Astrocyte of the hippocampus (primary cell): ENCODE measurements at places on chromosomes 7 and 10.

DNA sequence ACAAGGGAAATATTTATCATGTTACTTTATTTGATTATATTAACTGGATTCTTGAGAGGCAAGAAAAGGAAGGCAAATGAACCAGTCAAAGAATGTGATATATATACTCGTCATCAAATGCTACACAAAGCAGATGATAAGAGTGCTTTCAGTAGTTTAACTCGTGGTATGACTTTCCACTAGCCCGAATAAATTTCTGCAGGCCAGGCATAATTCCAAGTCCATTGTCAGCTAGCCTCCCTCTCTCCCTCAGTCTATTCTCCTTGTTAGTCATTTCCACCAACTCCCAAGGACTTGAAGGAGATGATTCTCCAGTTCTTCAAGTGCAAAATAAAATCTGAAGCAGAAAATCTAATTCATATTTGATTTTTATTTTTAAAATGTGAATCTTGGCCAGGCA is 190.5 kb downstream of the GLI3 start:
- DNase-seq = peak; percentile 79

DNA sequence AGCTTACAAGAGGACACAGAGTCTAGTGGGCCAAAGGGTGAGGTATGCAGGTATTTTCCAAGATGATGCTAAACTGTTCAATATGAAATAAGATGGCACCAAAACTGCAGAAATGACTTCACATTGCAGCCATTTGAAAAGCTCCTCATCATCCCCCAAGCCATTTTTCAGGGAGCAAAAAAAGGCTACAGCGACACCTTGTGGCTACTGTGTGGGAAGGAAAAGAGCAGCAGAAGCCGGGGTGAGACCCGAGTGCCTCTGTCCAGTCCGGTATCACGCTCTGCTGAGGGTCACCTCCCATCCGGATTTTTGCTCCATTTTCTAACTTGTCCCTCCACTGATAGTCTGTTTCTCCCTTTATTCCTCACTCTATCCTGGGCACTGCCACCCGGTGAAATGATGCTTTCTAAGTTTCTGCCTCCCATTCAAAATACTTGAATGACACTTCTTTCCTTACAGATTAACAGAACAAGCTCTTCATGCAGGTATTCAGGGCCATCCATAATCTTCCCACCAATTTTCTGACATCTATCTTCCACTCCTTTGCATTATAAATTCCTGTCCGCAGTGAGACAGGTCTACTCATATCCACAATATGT is 220.2 kb downstream of the DGKI start:
- DNase-seq = peak; percentile 70

DNA sequence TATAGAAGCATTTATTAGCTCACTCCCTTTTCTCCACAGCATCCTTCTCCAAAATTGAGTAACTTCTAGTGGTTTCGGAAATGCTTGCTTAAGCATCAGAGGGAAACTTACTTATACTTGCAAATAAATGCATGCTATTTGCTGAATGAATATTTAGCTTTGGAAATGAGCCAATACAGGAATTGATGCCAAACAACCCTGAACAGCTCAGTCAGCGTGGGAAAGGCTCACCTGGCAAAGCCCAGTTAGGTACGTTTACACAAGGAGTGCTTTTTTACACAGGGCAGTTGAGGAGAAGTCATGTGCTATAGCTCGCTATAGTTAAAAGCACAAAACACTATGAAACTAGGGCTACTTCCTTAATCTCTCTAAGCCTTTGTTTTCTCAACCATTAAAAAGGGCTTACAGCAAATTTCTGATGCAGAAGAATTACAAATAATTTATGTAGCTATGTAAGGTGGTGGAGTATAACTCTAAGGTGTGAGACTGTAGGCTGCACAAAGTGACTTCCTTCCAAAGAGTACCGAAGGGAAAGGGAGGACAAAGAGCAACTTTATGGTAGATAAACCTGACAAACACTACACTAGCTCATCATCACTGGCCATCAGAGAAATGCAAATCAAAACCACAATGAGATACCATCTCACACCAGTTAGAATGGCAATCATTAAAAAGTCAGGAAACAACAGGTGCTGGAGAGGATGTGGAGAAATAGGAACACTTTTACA is 498.2 kb downstream of the PHTF2 start:
- peak; percentile 55 for DNase-seq

- peak; percentile 43 for DNase-seq
These were observed 595.2 kb downstream of the AUTS2 start for GRCh38 chr7:70193514-70193913.

DNA sequence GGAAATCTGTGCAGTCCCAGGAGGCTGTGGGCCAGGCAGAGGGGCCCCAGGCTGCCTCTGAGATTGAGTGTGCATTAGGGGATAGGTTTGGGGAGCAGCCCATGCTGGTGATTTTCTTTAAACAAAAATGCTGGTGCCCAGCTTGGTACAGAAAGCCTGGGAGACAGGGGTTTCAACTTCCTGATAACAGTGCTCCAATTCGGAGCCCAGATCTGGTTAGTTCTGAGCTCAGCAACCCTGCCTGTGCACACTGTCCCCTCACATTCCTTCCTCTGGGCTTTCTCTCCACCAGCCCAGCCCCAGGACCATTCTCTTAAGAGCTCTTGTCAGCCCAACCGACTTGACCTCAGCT is 379.2 kb upstream of the ZMIZ1 start:
- no peak for DNase-seq

DNA sequence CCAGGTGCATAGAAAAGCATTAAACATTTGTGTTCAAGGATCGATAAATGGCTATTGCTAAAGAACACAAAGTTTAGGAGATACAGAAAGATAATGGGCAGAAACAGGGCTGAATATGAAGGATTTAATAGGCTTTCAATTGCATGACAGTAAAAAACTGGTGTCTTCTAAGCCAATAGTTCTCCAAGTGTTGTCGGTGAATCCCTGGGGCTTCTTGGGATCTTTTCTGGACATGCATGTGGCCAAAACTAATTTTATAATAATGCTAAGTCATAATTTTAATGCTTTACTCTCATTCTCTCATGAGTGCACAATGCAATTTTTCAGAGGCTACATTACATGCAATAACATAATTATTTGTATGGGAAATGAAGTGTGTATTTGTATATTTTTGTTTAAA is 521.1 kb upstream of the ANKRD30A start:
- no peak for DNase-seq

- no peak for DNase-seq
These were observed 12.3 kb upstream of the ASCC1 start for GRCh38 chr10:72228318-72228751.

- DNase-seq = no peak
These were observed 48.9 kb upstream of the HABP2 start for GRCh38 chr10:113503930-113504329.

- DNase-seq = peak; percentile 14
These were observed 183.9 kb upstream of the MBL2 start for GRCh38 chr10:52956461-52956860.

- peak; percentile 44 for DNase-seq
These were observed 1.3 kb downstream of the FBXL15 start for GRCh38 chr10:102421757-102422512.

DNA sequence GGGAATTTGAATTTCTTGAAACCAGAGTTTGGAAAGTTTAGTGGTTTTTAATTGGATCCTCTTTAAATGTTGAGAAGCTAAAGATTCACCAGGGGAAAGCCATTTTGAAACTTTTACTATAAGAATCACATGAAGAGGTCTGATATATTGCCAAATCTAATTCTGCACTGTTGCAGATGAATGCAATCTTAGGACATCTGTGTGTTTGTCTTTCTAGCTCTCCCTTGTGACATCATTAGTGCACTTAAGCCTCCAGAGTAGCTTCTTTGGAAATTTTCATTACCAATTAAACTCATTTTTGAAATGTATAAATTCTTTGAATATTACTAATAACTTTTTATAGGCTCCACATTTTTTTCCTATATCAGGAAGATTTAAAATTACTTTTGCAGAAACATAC is 160.2 kb downstream of the BICC1 start:
- no peak for DNase-seq

DNA sequence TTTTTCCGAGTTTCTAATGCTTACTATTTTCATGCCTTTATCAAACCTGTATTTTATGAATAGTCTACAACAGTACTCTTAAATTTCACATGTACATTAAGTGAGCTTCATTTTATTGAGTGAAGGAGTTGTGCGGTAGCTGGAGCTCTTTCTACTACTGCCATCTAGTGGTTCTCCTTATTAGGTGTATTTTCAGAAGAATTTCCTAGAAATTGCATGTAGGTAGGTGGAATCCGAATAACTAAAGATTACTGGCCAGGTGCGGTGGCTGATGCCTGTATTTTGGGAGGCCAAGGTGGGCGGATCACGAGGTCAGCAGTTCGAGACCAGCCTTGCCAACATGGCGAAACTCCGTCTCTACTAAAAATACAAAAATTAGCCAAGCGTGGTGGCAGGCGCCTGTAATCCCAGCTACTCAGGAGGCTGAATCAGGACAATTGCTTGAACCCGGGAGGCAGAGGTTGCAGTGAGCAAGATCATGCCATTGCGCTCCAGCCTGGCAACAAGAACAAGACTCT is 38.3 kb downstream of the LRRC72 start:
- peak; percentile 68 for DNase-seq

GRCh38 chr7:76282344-76283253 is 19.9 kb upstream of the HSPB1 start:
- peak; percentile 41 for DNase-seq

DNA sequence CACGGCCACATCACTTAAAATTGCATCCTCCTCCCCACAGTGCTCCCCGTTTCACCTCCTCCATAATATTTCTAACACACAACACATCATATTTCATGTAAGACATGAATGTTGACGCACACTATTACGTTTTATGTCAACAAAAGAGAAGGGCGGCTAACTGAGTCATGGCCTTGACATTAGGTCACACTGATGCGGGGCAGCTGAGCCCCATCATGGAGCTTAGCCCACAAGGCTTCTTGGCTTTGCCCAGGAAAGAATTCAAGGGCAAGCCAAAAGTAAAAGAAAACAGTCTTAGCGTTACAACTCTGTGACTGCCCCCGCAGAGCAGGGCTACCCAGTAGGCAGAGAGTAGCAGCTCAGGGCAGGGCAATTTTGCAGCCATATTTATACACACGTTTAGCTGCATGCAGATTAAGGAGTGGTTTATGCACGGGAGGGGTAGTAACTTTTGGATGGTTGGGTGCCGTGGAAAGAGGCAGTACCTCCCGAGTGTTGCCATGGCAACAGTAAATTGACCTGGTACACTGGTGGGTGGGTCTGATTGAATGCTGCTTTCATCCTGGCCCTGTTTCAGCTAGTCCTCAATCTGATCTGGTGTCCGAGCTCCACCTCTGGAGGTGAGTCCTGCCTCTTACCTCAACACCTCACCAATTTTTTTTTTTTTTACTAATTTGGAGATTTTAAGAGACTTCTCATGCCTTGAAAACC is 156.2 kb upstream of the FRMD4A start:
- peak; percentile 16 for DNase-seq

DNA sequence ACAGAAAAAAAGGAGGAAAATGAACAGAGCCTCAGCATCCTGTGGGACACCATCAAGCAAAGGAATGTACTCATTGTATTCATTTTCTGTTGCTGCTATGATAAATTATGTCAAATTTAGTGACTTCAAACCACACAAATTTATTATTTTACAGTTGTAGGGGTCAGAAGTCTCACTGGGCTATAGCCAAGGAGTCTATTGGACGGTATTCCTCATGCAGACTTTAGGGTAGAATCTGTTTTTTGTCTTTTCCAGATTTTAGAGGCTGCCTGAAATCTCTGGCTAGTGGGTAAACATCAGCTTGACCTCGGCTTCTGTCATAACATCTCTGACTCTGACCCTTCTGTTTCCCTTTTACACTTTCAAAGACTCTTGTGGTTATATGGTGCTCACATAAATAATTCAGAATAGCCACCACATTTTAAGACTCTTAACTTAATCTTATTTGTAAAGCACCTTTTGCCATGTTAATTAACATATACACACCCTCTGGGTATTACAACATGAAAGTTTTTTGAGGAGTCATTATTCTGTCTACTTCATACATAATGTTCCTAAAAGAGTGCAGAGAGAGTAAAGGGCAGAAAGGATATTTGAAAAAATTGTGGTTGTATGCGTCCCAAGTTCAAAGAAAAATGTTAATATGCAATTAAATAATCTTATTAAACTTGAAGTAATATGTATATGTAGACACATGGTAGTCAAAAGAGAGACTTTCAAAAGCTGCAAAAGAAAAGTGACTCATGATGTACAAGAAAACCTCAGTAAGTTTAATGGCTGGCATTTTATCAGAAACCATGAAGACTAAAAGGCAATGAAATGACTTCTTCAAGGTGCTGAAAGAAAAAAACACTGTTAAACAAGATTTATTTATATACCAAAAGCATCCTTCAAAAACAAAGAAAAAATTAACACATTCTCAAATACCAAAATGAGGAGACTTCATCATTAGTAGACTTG is 70.8 kb upstream of the MEOX2 start:
- DNase-seq = no peak

GRCh38 chr10:588246-589165 is 101.0 kb downstream of the DIP2C start:
- DNase-seq = peak; percentile 53

- DNase-seq = no peak
These were observed 40.5 kb downstream of the AMZ1 start for GRCh38 chr7:2728316-2729030.

DNA sequence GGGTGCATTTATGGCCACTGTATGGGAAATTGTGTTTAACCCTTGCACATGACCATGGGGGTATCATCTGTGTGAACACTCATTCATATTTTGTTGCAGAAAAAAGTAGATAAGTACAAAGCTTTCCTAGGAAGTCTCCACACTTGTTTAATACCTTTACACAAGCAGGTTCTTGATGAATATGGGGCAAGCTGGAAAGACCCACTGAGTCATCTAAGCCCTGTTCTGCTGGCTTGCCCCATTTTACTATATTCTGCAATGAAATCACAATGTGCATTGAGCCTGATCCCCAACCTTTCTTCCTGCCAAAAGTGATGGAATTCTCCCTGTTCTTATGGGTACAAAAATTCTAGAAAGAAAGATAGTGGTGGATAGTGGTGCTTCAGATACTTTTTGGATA is 99.8 kb downstream of the CCDC71L start:
- no peak for DNase-seq

DNA sequence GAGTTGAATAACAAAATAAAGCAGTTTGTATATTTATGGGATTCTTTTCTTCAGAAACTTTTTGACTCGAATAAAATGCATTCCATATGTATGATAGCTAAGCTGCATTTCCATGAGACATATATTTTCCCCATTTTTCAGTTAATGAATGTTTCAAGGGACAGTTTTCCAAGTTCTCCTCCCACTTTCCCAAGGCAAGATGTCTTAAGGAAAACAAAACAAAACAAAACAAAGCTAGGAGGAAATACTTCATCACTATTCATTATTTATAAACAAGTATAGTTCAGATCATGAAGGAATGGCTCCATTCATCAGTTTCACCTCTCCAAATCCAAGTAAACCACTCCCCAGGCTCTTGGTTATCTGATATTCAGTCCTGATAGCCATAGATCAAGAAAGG is 261.0 kb downstream of the WDR11 start:
- no peak for DNase-seq
